ELF-1 (cell line): ENCODE measurements at places on chromosomes 16 and 17.

GRCh38 chr17:28957992-28958355 is 6.7 kb upstream of the PHF12 start:
- no peak for DNase-seq

DNA sequence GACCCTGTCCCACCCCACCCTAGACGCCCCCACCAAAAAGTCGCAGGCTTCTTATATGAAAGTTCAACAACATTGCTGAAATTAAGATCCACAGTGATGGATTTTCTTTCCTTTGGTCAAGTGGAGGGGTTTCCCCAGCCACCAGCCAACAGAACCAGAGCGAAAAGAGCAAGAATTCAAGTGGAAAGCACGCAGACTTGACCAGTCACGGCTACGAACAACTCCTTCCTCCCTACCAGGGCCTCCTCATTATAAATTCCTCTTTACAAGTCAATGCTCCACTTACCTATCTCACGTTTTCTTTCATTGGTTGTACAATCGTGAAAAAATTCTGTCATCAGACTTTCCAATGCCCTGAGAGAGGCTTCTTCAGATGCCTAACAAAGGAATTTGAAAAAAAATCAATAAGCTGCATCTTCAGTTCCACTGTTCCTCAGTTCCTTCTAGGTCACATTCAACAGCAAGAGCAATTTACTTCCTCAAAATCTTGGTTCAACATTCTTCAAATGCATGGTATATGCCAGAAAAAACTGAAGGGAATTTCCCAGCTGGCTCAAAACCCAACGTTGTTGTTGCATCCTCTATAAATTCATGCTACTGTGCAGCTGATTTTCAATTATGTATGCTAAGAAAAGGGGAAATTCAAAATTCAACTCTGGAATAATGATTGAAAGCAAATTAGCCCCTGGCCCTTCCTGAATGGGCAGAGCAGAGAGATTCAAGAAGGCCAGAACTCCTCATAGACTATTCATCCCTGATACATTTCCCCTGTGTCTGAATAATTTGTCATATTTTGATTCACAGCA is 30.9 kb downstream of the XPO6 start:
- no peak for DNase-seq

- no peak for DNase-seq
Measured at GRCh38 chr17:65143889-65144604, 6.9 kb downstream of the RGS9 start.

DNA sequence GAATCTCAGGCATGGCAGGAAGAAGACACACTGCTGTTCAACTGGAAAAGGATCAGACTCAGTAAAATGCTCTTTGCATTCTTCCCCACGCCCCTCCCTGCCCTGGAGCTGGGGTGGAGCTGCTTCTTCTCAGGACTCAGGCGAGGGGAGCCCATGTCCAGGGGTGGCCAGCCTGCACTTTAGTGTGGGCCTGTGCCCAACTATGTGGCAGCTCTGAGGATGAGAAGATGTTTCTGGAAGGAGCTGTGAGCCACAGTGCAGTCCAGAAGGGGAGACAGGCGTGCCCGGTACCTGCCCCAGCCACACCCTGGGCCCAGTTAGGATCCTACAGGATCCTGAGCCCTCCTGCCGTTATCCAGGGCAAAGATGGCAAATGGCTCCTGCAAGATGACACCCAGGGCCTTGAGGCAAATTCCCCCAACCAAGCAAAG is 120.3 kb downstream of the ANKRD11 start:
- DNase-seq: peak; percentile 81

DNA sequence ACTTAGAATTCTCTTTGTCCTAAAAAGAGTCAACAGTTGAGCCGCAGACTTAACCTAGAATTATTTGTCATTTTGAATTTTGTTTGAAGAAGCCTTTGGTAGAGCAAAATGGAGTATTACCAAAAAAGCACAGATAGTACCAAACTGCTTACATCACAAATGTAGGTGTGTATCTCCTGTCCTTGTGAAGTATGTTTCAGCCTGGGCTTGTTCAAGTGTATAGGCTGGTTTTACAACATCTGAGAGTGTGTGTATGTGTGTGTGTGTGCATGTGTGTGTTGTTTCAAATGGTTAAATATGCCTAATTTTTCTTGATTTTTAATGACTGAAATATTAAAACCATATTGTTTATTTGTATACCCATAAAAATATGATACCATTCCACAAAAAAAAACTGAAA is 188.7 kb upstream of the AXIN2 start:
- DNase-seq: no peak

DNA sequence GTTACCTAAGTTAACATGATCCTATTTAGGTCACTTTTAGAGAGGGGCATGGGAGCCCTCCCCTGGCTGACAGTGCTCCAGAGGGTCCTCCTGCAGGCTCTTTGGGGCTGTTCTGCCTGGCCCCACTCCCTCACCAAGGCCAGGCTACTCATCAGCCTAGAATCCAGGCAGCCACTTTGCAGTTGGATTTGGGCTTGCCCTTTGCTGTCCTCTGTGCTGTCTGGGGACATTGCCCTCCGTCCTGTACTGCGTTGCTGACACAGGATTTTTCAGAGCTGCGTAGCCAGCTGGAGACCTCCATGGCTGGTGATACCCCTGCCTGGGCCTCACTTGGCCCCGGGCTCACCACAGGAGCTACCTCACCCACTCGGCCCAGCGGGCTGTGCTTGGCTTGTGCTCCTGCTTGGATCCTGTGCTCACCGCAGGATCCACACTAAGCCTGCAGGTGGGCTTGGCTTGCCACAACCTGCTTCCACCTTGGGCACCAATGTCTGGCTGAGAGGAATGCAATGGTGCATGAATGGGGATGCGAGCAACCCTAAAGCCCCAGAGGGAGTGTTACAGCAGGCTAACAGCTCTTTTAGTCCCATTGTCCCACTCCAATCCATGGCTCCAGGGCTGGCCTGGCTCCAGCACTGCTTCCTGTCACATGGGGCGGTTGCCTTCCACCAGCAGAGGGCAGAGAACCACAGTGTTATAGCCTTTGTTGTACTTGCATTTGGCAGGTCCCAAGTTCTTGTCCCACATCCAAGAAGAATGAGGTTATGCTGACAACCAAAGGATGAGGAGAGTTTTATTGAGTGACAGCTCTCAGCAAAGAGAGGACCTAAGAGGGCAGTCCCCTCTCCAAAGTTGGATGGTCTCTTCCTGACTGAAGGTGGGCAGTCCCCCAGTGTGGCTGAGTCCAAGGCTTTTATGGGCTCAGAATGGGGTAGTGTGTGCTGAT is 21.5 kb downstream of the CCL4 start:
- DNase-seq: peak; percentile 15

GRCh38 chr17:39517224-39517623 is 55.9 kb downstream of the CDK12 start:
- DNase-seq: no peak

DNA sequence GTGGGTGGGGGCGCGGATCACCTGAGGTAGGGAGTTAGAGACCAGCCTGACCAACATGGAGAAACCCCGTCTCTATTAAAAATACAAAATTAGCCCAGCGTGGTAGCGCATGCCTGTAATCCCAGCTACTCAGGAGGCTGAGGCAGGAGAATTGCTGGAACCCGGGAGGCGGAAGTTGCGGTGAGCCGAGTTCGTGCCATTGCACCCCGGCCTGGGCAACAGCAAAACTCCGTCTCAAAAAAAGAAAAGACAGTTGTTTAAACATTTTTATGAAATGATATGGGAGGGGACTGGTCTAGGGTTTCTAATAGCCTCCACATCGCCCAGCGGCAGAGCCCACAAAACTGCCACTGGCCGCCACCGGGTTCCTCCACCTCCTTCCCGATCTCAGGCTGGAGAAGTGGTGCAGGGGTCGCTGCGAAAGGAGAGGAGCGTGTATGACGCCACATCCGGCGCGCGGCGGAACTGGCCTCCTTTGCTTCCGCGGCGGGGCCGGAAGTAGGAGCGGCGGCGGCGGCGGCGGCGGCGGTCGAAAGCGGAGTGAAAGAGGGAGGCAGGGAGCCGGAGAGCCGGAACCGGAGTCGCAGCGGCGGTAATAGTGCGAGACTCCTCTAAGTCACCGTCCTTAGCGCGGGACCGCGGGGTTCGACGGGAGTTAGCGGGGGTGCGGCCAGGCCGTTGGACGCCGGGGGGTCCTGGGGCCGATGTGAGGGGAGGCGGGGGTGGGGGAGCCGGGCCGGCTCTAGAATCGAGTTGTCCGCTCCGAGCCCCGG is at the start of gene PPP4C:
PPP4C (plus strand) TSS at position 492 of the 773 bp plus-strand sequence. CDS start 384 bp downstream, outside the sequence.
- peak; percentile 93 for DNase-seq

- DNase-seq: no peak
Measured at GRCh38 chr17:82315703-82316358, 1.6 kb downstream of the CD7 start.

DNA sequence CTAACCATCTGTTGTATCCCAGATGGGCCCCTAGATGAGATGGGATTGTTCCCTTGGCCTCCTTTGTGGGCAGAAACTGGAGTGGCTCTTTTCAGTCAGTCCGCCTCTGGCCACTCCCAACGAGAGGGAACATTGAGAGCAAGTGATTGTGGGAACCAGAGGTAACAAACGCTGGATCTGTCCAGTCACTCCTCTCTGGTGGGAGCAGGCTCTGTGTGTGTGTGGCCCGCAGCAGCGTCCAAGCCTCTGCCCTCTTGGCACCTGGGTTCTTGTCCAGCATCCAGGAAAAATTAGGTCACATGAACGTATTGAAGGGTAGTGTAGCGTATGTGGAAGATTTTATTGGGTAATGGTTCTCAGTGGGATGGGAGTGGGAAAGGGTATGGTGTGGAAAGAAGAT is 101.9 kb upstream of the COX10 start:
- no peak for DNase-seq

- DNase-seq: peak; percentile 48
Measured at GRCh38 chr16:22098405-22099255, 6.3 kb downstream of the VWA3A start.

- DNase-seq: peak; percentile 74
Measured at GRCh38 chr16:8194794-8195193, 395.5 kb downstream of the TMEM114 start.

DNA sequence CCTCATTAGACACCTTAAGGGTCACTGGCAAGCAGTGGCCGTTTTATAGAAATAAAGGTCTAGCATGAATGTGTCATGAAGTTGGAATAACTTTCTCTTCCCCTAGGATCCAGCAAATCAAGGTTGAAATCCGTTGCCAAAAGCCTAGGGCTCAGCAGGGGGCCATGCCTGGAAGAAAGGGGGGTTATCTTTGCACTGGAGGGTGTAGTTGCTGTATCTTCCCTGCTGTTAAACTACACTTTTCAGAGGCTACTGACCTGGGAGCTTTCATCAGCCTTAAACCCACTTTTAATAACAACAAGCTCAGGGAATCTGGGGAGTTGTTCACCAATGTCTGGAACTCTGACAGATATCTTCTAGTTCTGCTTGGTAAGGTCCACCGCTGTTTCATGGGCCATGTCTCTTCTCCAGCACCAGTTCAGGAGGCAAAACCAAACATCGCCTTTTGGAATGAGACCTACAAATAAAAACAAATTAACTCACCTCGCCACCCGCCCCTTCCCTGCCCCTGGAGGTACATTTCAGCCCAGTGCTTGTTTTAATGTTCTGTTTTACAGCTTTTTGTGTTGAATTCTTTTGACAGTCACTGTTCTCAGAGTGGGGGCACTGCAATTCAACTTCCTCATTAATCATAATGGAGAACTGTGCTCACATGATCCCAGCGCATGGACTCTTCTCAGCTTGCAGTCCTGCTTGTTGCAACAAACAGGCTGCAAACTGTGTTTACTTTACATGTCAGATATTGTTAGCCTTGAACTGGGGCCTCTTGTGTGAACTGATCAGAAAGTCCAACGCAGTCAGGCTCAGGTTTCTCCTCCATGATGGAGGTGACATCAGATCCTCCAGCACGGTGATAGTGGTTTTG is 508.7 kb downstream of the KCNJ2 start:
- peak; percentile 15 for DNase-seq

GRCh38 chr17:27294689-27295630 is 1.0 kb downstream of the WSB1 start:
- peak; percentile 81 for DNase-seq

DNA sequence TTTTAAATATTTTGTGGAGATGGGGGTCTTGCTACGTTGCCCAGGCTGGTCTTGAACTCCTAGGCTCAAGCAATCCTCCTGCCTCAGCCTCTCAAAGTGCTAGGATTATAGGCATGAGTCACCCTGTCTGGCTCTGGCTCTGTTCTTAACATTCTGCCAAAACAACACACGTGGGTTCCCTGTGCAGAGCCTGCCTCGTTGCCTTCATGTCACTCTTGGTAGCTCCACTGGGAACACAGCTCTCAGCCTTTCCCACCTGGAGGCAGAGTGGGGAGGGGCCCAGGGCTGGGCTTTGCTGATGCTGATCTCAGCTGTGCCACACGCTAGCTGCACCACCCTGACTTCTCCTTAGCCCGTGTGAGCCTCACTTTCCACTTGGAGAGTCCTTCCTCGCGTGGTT is 19.3 kb downstream of the CRISPLD2 start:
- no peak for DNase-seq

DNA sequence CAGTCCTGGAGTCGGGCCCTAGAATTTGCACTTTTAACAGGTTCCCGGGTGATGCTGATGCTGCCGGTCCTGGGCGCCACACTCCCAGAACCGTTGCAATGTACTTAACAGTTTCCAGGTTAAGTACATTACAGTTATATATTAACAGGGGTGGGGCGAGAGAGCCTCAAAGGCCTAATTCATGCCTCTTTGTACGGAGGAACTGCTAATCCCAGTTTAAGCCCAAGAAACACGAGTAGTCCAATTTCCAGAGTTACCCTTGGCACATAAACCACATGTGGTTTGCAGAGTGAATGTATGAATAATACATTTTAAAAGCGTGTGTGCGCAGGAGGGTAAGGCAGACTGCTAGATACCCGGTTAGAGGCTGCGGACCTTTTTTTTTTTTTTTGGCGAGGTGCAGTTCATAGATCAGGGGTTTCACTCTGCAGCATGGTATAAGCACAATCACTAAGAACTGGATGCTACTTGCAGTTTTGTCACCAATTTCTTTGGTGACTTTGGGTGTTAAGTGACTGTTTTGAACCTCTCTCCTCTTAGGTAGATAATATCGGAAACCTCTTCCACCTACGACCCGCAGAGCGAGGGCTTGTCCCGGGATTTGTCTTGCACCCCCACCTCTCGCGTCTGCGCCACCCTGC is 713 bp downstream of the COX11 start:
- no peak for DNase-seq

GRCh38 chr16:13856811-13857511 is 63.0 kb upstream of the ERCC4 start:
- DNase-seq: no peak

DNA sequence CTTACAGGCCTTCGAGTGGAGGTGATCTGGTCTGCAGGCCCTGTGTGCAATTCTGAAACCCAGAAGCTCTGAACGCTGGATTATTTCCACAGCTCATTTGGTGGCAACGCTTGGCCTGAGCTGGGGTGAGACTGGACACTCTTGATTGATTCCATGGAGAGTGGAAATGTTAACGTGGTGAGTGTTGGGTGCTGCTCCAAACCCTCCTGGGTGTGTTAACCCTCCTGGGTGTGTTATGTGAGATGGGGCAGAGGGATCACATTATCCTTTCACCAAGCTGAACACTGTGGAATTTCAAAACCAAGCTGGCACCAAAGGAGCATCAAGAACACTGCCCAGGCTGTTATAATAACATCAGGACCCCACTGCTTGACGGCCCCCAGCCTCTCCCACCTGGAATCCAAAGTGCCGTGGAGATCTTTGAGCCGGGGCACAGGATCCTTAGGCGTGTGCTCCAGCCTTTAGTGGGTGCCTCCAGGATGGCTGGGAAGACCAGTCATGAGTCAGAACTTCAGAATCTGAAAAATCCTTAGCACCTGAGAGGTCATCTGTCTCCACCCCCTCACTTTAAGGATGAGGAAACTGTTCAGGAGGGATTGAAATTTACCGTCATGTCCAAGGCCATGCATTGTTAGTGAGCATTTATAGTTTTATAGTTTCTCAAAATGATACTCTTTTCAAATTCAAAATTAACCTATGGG is 75.0 kb downstream of the RPTOR start:
- DNase-seq: peak; percentile 37
